NCI-H526 treated with DMSO at 0.1 percent for 48 hours (cell line): ENCODE measurements at places on chromosomes 2 and 18.
A peak's percentile ranks its signal among the peaks of the same experiment; 100 is the strongest.

DNA sequence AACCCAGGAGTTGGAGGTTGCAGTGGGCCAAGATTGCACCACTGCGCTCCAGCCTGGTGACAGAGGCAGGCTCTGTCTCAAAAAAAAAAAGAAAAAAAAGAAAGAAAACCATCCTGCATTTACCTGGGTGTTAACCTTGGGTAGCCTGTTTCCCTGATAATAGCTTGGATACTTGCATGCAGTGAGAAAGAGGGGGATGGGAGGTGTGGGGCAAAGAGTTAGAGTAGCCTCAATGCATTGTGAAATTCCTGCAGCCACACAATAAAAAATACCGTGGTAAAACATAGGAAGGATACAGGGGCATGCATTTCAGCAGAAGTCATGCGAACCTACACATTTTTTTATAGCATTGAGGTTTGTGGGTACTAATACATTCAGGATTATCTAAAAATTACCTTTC is 76.6 kb upstream of the ZNF516 start:
- DNase-seq: no peak

- no peak for DNase-seq
These were observed 95.4 kb downstream of the ZBTB7C start for GRCh38 chr18:48313792-48314191.

DNA sequence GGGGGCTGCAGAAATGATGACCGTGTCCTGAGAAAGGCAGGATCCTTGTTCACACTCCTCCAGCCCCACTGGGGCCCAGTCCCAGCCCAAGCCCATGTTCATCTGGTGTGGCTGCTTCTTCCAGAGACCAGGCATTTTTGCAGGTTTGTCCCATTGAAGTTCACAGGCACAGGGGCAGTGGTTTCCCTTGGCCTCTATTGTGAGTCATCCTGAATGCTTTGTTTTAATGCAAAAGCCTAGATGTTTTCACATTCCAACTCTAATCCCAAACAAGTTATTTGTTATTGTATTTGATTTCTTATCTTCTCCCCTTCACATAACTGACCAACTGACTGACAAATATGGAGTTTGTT is 426.4 kb upstream of the ID2 start:
- no peak for DNase-seq

DNA sequence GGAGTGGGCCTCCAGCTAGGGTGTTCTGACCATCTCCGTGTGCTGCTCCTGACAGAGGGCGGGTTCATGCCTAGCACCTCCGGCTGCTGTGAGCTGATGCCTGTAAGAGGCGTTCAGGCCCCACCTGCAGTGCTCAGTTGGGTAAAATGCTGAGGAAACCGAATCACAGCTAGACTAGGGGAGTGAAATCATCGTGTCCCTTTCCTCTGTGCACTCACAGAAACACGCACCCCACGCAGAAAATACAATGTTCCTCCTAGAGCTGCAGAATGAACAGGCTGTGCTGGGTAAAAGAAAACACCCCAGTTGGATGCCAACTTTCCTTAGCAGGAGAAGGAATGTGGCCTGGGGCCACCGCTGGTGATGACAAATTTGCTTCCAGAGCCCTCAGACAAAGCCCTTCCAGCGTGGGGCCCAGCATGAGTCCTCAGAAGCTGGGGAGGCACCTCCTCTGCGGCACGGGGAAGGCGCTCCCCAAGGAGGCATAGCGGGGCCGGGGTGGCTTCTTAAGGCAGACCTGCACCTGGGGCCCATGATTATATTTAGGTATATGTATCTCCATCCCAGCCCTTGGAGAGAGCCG is 16.3 kb upstream of the ARHGEF4 start:
- DNase-seq: no peak

GRCh38 chr2:119682578-119682977 is 3.6 kb downstream of the TMEM177 start:
- no peak for DNase-seq

- no peak for DNase-seq
These were observed 112.2 kb downstream of the VAPA start for GRCh38 chr18:10025711-10026670.

DNA sequence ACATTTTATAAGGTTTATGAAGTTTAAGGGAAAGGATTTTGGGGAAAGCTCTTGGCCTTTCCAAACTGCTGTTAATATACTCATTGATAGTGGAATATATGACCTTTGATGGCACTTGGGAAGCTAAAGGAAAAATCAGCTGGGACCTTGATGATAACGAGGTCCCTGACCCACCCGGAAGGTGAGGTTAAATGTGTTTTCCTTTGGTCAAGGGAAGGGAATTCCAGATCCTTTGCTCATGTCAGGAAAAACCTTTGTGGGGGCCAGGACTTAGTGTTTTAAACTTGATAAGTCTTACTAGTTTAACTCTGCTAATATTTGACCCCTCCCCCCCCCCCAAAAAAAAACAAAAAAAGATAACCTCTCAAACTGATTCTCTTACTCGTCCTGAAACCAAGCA is 50.7 kb downstream of the CRIM1 start:
- DNase-seq: no peak

DNA sequence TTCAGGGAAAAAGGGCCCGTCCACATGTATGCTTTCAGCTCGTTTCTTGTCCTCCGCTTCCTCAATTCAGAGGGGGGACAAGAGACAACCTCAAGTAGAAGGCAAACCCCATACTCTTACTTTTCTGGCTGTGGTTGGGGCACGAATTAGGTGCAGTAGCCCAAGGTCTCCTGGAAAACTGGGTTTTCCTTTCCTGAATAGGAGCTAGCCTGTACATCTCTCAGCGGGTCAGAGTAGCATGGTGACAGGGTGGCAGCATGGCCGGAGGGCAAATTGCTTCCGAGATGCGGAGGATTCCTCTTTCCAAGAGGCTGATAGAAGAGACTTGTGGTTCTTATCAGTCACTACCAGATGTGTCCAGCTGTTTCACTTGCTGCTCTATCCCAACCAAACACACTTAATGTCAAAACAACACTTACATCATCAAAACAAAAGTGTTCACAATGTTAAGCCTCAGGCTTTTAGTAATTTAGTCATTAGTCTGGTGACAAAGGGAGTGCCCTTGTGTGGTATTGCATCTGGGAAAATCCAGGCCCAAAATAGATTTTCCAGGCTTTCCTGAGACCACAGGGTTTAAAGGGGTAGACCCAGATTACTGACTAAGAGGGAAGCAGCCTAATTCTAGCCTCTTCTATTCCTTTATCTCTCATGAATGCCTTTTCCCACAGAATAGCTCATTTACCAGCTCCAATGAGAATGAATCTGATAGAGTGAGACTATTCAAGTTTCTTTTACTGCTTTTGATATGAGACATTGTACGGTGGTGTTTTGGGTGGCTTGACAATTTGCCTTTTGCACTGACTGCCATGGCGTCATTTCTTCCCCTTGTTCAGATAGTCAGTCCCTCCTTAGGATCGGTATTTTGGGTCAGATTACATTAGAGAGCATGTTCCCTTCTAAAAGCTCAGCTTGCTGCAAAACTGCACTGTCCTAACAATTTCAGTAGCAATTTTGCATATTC is 162.0 kb downstream of the LTBP1 start:
- no peak for DNase-seq

DNA sequence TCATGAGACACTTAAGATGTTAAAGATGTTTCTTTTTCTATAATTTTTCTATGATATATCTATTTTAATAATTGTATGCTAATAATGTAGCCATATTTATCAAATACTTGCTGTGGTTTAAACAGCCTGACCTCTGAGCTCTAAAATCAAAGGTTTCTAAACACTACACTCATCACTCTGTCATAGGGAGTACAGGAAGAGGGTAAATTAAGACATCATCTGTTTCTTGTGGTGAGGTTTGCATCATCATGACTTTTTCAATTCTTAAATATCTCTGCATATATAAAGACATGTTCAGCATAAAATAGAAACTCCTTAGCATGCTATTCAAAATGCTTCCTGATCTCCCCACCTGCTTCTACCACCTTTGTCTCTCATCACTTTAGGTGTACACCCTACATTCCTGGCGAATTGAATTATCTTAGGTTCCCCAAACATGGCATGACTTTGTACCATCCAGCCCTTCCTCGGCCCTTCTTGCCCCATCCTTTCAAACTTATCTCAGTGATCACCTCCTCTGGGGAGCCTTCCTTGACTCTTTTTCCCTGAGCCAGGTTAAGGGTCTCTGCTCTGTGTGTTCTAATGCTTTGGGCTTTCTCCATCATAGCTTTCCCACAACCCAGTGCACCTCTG is 105.3 kb upstream of the TTN start:
- DNase-seq: no peak

GRCh38 chr2:47008381-47009252 is 93.0 kb upstream of the MCFD2 start:
- DNase-seq: no peak

GRCh38 chr2:19635951-19636510 is 265.8 kb downstream of the TTC32 start:
- DNase-seq: no peak

DNA sequence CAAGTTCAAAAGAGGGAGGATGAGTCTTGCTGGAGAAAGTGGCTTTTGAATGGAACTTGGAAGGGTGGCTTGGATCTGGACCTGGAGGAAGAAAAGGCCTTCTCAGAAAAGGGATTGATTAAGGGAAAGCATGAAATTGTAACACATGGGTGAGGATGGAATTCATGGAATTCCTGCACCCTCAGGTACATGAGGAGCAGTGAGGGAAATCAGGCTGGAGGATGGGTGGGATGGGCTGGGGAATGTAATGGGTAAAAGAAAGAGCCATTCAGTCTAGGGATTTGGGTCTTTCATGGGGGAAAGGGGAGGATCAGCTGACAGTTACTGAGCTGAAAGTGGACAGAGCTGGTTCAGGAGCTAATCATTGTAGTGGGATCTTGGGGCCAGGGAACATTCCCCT is 51.2 kb upstream of the HAAO start:
- no peak for DNase-seq

GRCh38 chr2:120763508-120763907 is 27.8 kb downstream of the GLI2 start:
- no peak for DNase-seq

DNA sequence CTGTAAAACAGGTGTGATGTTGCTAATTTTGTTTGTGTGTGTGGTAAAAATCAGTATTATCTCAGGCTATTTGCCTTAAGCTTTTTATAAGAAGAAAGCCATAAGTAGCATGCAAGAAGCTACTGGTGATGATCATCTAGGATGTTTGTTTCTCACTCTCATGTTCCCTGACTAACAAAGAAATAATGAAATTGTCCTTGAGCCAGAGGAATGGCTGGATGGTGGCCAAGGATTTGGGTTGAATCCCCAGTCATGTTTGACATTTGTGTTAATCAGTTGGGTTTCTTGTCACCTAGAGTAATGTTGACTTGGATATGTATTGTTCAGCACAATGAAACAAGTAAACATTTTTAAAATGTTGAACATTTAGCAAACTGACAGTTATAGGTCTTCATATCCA is 496.8 kb upstream of the ZEB2 start:
- DNase-seq: no peak

DNA sequence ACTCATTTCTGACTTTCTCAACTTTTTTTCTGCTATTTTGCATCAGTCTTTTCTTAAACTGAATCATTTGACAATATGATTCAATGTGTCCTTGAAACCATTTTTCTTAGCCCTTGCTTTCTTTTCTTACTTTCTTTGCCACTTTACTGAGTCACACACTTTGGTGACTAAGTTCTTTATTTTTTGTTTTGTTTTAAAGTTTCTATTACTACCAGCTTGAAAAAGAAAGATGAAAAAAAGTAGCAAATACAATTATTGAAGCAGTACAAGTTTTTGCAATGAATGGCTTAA is 116.5 kb downstream of the DOCK10 start:
- DNase-seq: no peak

DNA sequence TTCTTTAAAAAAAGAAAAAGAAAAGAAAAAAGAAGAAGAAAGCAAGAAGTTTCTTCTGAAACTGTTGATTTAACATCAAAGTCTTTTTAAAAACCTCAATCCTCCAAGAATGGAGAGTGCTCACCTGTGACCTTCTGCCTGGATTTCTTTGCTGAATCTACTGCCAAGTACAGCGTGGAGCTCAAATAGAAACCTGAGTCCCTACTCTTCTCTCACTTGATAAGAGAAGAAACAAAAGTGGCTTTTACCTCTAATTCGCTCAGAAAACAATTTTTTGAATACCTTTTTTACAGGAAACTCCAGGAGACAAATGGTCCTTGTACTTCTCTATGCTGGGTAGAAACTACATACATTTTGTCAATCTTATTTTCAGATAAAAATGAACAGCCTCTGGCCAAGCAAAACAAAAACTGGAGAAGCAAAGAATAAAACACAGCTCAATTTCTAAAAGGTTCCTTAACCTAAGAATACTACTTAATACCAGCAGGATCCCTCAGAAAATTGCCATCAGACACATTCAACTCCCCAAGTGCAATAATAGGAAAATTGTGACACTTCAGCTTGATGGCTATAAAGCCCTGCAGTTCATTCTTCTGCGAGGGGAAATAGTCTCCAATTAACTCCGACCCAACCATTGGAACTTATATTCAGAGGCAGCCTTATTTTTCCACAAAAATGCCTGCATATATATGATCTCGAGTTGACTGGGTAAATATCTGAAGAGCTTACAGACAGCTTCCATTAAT is 85.8 kb downstream of the GRB14 start:
- no peak for DNase-seq

GRCh38 chr2:205914213-205915129 is 171.5 kb downstream of the INO80D start:
- no peak for DNase-seq

- peak; percentile 7 for DNase-seq
These were observed 98.7 kb downstream of the COL6A3 start for GRCh38 chr2:237315170-237315828.

DNA sequence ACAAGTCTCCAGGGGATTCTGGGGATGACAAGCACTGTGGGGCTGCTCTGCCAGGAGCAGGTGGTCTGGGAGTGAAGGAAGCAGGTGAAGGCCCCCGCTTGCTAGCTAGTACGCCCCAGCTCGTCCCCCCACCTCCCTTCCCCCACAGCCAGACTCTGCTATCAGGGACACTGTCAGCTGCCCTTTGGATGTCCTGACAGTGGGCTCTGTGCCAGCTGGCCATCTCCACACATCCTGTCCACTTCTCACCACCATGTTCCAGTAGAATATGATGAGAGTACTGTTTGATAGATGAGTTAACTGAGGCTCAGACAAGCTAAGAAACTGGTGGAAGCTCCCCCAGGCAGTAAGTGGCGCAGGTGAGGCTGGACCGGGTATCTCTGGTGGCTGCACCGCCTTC is 276.2 kb downstream of the CELF4 start:
- DNase-seq: no peak

DNA sequence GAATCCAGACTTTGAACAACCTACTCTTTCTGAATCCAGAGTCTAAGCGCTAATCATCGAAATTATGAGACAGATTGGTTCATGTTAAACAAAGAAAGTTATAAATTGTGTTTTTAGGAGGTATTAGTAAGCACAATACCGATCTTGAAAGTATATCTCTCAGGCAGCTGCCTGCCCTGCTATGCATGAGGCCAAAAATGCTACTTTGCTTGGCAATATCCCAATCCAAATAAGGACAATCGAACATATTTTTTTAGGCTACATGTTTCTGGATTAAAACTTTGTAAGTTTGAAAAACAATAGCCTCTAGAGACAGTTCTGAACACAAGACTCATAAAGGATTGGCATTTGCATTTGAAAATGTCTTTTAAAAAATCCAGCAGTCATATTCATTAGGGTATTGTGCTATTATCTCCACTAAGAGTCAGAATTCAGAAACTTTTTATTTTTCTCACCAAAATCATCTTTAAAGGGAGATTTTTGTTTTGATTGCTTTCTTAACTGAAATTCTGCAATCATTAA is 167.1 kb downstream of the PDE1A start:
- no peak for DNase-seq
